ENCODE measurements at places on chromosomes 7 and 10. TPM values are rescaled to one million over a fixed set of nuclear protein-coding genes. Genes with fewer than 3 reads are reported as not detected.
A peak's percentile ranks its signal among the peaks of the same experiment; 100 is the strongest.

Gene HOXA7
- total RNA-seq: 8.3 TPM

Gene MACC1
- 0.11 TPM for total RNA-seq

DNA sequence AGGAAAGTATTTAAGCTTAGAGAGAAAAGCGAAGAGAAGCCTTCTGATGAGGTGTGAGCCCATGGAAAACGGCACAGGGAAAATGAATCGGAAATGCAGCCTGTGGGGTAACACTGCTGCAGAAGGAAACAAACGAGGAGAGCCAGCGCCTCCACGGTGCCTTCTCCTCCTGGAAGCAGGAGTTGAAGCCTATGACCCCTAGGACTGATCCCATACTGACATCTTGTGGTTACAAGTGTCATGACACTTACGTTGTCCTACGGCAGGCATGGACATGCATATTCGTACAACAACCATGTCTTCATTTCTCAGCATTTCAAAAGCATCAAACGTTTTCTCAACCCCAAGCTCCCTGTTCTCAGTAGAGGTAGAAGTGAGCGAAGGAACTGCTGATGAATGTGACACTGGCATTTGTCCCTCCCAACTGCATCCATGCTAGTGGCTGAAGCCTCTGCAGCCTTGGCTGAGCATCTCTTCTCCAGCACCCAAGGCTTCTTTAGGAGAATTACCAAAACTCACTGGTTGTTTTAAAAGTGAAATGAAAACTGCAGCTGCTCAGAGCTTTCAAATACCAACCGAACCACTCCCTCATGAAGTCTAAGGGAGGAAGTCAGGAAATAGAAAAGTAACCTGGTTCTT is 160.2 kb downstream of the JAZF1 start:
- DNase-seq: peak; percentile 88

DNA sequence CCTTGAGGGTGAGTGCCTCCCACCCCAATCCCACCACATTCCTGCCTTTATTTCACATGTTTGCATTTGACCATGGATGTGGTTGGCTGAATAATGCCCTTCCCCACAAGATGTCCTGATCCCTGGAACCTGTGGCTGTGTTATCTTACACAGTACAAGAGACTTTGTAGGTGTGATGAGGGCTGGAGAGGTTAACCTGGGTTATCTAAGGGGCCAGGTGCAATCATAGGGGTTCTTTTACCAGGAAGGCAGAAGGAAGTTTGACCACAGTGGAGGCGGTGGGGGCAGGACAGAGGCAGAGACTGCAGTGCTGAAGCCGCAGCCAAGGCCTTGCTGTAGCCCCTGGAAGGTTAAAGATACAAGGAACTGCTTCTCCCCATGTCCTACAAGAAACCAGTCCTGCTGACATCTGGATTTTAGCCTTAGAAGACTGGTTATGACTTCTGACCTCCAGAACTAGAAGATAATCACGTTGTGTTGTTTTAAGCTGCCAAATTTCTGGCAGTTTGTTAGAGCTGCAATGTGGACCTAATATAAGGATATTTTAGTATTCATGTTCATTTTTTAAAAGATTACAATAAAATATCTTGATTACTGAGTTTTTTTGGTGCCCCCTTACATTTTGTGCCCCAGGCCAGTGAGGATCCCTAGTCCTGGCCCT is 136.6 kb downstream of the ARHGAP22 start:
- DNase-seq: no peak

GRCh38 chr7:105339404-105340323 is 49.1 kb downstream of the SRPK2 start:
- DNase-seq: no peak

DNA sequence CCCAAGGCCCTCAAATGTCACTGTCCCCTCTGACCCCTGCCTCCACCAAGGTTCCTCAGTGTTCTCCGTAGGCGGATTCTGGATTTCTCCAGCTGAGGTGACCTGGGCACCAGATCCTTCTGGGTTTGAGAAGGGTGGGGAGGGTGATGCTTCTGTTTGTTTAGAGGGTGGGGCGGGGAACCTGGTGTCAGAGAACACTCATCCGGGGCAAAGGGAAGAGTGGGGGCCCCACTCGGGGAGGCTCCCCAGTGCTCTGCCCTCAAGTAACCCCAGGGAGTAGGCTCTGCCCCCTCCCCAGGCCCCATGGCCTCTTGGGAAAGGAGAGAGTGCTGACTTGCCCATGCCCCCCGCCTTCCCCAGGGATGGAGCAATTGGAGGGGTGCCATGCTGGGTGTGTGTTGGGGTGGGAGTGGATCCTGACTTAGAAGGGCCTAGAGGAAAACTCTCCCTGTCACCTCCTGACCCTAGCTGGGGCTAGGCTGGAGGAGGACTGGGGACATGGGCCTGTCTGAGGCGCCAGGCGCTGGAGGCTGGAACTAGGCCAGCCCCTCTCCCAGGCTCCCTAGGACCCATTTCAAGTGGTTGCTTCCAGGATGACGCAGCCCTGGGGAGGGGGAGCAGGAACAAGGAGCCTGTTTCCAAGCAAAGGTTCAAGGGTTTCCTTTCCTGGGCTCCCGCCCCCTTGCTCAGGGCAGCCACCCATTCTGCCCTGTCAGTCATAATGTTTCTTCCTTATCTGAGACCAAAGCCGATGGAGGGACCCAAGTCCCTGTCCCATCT is 27.9 kb downstream of the KAZALD1 start:
- no peak for DNase-seq

Gene MMD2
- not detected for total RNA-seq

- no peak for DNase-seq
Measured at GRCh38 chr10:30491916-30492515, 58.0 kb downstream of the MAP3K8 start.

Gene TUBAL3
- total RNA-seq: not detected

- DNase-seq: no peak
Measured at GRCh38 chr7:135277161-135277560, 43.5 kb downstream of the STRA8 start.

DNA sequence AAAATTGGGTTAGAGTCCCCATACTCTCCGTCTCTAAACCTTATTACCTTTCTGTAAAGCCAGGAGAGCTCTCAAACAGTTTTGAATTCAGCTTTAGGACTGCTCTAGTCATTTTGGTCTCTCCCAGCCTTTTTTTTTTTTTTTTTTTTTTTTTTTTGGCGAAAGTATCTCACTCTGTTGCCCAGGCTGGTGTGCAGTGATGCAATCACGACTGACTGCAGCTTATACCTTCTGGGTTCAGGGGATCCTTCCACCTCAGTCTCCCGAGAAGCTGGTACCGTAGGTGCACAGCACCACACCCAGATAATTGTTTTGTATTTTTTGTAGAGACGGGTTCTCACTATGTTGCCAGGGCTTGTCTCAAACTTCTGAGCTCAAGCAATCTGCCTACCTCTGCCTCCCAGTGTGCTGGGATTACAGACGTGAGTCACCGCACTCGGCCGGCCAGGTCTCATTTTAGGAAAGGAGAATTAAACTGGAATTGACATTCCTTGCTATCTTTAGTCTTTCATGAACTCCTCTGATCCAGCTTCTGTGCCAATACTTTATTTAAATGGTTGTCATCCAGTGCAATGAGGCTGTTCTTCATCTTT is 31.4 kb upstream of the RSU1 start:
- DNase-seq: no peak

GRCh38 chr10:33822774-33823173 is 488.3 kb upstream of the NRP1 start:
- no peak for DNase-seq

DNA sequence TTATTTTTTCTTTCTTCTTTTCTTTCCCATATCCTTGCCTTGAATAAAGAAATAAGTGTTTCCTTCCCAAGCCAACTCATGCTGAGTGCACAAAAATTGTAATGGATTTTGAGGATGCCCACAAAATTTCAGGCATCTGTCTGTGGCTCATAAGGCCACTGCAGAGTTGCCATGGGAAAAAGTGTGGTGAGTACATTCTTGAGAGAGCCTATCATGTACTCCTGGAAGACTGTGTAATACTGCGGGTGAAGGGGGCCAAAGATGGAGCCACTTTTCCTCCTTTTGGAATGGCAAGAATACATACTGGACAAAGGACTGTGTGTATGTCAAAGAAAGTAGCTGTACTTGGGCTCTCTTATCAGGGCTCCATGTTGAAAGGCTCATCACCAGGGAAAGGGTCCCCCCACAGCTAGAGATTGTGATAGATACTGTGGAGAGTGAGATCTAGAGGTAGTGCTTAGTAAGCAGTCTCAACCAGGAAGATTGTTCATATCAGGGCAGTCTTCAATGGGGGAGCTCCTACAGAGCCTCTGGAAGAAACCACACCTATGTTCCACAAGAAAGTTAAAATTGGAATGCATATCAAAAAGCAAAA is 341.6 kb upstream of the KCND2 start:
- peak; percentile 51 for DNase-seq
